ENCODE measurements at places on chromosomes 7 and 10. TPM values are rescaled to one million over a fixed set of nuclear protein-coding genes. Genes with fewer than 3 reads are reported as not detected.

Gene CADPS2
- 33.3 TPM for total RNA-seq

Gene TLX1
- not detected for total RNA-seq

Gene PUS7
- total RNA-seq = 8.1 TPM

DNA sequence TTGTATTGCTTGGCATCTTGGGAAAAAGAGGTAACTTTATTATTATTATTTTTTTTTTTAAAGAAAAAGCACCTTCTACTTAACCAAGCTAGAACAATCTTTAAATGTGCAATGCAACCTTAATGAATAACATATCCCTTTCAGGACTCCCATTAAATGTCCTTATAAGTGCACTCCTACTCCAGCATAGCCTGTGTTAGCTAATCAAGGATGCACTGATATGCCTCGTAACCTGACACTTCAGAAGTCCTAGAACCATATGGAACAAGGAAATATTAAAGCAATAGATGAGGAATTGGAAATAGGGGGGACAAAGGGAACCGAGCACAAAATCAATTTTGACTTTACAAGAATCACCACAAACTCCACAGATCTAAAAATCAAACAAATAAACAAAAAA lies 522.4 kb downstream of the PARD3 start:
- no peak for DNase-seq
- H3K27ac ChIP-seq = no peak overlapping the region
- no peak overlapping the region for H3K4me3 ChIP-seq
- H3K36me3 ChIP-seq = no peaks in the 10 kb centered on the region
- no peaks in the 10 kb centered on the region for H3K4me1 ChIP-seq
- H3K27me3 ChIP-seq = no peaks in the 10 kb centered on the region

GRCh38 chr7:44930921-44931320 lies 45.6 kb upstream of the PURB start:
- no peak overlapping the region for H3K27ac ChIP-seq
- H3K4me3 ChIP-seq = no peak overlapping the region
- no peaks in the 10 kb centered on the region for H3K27me3 ChIP-seq
- H3K4me1 ChIP-seq = no peaks in the 10 kb centered on the region
- no peaks in the 10 kb centered on the region for H3K36me3 ChIP-seq

DNA sequence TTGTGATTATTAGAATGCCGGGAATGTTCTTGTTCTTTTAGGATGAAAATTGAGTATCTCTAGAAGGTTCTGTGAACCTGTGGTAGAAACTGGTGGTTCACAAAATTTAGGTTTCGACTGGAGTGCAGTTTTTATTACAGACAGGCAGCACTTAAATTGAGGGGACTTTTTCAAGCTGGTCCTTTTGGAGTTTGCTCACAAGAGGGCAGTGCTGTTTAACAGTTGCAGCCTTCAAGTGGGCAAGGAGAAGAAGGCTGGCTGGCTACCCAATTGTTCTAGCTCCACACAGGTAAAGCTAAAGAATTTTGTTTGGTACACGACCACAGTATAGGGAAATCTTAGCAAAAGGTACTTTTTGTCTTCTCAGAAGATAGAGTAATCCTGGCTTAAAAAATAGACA lies 233.6 kb downstream of the SNX13 start:
- no peaks in the 10 kb centered on the region for H3K27me3 ChIP-seq
- H3K36me3 ChIP-seq = no peaks in the 10 kb centered on the region
- DNase-seq = no peak
- no peaks in the 10 kb centered on the region for H3K4me1 ChIP-seq
- no peak overlapping the region for H3K27ac ChIP-seq
- H3K4me3 ChIP-seq = no peak overlapping the region
